ENCODE measurements at places on chromosomes 6 and 20.

DNA sequence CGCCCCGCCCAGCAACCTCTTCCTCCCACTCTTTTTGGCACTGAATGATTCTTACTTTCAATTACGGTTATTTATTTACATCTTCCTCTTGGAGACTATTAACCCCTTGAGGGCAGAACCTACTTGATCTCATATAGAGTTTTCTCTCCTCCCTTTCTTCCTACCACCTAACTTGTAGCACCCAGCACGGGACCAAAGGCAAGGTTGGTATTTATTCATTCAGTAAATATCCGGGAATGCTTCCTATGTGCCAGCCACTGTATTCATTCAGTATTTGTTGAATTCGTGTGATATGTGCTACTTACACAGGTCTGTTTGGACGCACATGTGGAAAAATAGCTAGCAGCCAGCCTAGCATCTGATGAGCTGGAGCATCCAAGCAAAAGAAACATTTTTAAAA lies 1.3 kb upstream of the CNKSR3 start:
- DNase-seq, result peak; percentile 74

- DNase-seq, result peak; percentile 80
Observed at GRCh38 chr6:36028877-36029324, 1.3 kb downstream of the MAPK14 start.

DNA sequence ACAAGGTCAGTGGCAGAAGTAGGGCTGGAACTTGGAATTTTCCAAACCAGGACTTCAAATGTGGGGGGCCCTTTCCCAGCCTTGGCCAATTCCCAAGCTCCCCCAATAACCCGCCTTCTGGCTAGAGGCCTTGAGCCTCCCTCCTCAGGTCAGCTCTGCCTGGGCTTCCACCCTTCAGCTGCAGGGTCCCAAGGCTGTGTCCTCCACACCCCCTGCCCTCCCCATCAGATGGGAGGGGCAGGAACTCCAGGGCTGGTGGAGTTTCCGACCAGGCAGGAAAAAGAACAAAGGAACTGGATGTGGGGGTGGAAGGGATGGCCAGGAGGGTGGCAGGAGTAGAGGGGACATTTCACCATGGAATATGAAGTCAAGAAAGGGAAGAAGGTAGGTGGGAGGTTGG lies at the start of gene CCM2L:
TSS of gene CCM2L (plus strand) at position 338 of the 400 bp plus-strand sequence. CDS start at position 355, 17 bp downstream.
- DNase-seq, result no peak

DNA sequence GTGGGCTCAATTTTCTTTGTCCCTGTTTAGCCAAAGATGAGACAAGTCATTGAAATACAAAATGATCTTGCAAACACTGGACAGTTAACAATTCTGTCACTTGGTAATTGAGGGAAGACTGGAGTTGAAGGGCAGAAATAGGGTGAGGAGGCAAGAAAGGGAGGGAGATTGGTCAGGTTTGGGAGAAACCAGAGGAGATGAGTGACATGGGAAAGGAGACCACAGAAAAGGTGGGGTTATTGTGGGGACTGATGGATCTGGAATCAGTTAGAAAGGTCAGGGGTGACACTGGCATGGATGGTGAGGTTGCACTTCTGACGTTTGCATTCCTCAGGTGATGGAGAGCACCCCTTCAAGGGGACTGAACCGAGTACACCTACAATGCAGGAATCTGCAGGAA lies 693 bp downstream of the GTF2H4 start:
- no peak for DNase-seq

DNA sequence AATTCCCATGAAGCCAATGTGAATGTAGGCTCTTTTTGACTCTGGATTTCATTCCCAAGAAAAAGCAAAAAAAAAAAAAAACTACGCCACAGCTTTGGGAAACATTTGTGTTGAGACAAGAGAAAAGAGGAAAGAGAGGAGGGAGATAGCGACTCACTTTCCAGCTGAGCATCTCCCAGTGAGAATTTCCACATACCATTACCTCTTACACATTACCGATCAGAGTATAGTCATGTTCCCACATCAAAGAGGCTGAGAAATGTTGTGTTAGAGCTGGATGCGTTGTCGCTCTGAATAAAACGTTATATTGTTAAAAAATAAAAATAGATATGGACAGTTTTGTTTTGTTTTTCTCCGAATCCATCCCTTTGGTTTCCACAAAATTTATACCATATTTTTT lies 1019.3 kb upstream of the ADGRB3 start:
- DNase-seq, result no peak

DNA sequence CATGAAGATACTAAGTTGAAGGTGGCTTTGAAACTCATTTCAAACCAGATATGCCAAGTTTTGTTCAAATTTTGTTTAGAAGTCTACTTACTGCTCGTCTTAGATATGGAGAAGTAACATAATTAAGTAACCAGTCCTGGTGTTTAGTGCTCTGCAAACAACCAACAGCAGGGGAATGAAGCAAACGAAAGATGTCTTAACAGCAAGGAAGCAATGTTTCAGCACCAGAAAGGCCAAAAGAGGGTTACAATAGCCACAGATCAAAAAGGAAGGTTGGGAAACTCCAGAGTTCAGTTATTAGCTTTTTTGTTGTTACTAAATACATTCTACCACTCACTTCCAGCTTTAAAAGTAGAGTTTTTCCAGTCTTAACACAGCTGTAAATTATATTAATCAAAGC lies 45.1 kb downstream of the LHFPL5 start:
- DNase-seq, result no peak

DNA sequence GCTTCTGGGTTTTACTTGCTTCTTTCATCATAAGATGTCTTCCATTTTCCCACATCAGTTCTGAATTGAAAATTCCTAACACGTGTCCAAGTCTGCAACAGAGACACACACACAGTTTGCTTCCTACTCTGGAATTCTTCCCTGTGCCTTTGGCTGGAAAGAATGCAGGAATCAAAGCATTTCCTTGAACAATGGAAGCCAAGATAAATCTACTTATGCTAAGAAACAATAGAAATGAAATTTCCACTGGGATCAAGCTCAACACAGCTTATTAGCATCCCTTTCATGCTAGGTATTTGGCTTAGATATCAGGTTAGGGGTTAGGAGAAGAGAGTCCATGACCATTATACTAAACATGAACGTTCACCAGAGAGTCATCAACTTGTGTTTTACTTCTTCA lies 101.1 kb upstream of the SCAF8 start:
- DNase-seq, result no peak

Measured in kidney tubule cell (primary cell).